CD4-positive, alpha-beta T cell treated with Interleukin-6 for 4 hours (primary cell): ENCODE measurements at places on chromosomes 13 and 19.

DNA sequence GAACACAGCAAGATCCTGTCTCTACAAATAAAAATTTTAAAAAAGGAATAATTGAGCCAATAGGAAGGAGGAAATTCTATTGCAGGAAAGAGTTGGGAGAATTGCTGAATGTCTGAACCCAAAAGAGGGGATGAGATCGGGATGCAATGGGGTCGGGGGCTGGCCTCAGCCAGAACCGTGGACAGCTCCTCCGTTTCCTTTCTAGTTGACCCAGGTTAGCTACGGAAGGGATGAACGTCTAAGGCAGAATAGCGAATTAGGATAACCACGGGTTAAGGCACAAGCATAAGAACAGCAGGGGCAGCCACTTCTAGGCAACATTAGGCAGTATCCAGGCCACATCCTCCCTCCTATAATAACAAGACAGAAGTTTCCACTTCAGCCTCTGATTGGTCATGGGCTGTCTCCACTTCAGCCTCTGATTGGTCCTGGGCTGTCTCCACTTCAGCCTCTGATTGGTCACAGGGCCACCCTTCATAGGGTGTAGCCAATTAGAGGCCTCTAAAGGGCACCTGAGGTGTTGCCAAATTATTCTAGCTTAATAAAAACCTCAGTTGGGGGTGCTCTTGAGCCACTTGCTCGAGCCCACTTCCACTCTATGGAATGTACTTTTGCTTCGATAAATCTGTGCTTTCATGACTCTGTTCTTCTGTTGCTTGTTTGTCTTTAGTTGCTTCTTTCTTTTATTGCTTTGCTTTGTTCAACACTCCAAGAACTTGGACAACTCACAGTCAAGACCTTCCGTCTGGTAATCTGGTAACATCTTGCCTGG, 24.9 kb upstream of the TPM4 start:
- DNase-seq: peak; percentile 48

DNA sequence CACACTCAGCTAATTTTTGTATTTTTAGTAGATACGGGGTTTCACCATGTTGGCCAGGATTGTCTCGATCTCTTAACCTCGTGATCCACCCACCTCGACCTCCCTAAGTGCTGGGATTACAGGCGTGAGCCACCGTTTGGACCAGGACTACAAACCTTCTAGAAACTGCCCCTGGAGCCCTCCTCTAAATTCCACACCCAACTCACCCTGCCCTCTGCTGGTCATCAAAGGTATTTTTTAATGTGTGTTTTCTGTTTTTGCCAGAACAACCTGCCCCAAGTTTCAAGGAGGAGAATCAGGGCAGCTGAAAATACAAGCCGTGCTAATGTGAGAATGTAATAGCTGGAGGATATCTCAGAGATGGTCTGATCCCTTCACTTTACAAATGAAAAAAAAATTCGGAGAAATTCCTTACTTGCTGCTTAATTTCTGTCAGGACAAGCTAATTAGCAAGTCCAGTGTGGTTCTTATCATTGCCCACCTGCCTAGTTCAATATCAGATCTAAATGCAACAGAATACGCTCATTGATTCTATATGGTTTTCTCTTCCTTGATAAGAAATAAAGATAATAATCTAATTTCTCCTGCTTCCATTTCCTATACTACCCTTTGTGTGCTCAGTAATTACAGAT, 4.1 kb downstream of the ATP8A2 start:
- peak; percentile 37 for DNase-seq

DNA sequence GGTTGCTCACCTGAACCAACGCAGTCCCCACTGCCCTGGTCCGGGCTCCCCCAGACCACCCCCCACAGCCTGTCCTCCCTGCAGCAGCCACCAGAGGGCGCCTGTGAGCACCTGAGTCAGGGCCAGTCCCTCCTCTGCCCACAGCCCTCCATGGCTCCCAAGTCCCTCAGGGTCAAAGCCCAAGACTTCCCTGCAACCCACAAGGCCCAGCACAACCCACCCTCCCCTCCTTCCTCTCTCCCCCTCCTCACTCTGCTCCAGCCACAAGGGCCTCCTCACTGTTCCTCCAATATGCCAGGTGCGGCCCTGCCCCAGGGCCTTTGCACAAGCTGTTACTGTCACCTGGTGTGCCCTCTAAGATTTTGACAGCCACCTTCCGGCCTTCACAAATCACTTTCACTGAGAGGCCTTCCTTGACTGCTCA, 10.9 kb downstream of the GNA15 start:
- peak; percentile 75 for DNase-seq

GRCh38 chr19:13054626-13055212, 47.9 kb downstream of the LYL1 start:
- DNase-seq: no peak

- no peak for DNase-seq
These were observed 165.0 kb downstream of the TM9SF2 start for GRCh38 chr13:99666146-99666805.

DNA sequence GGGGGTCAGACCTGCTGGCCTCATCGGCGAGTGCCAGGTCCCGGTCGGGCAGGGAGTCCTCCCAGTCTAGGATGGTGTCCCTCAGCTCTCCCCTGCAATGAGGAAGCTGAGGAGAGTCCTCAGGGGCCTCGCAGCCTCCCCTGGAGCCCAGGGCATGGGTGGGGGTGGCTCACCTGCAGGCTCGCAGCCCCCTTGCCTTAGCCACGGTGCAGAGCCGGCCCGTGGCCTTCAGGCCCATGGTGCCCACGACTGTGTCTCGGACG, 6.8 kb downstream of the SIRT6 start:
- DNase-seq: no peak

DNA sequence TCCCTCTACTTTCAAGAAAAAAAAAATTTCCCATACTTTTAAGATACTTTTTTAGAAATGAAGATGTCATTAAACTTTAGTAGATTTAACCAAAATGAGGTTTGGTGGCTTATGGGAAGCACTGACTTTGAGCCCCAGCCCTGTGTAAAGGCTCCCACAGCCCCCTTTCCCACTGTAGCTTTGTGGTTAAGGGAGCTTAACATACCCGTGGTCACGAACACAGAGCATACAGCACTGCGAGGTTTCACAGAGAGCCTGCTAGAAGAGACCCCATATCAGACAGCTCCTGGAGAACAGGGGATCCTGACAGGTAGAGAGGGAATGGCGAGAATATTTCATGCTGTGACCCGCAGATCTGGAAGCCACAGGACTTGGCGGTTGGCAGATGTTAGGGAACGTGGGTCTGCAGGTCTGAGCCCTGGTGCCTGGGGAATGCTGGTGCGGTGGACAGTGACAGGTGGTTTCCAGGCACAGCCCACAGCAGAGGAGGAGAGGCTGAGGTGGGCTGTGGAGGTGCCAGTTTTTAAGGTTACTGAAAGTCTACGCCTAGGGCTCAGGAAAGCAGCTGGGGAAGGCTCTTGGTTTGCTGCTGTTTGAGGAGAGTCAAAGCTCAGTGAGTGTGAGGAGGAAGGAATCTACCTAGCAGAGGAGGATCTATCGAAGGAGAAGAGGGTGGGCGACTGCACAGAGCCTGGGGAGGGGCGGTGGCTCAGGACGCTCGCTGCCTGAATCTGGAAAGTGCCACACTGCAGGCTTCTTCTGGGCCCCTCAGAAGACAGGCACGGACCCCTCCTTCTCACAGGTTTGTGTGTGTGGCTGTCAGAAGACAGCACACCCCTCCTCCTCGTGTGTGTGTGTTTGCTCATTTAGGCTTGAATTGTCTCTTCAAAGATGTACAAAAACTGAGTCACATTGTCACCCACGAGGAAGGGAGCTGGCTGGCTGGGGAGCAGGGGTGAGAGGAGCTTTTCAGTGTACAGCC, 49.9 kb downstream of the SLC7A9 start:
- DNase-seq: no peak

- no peak for DNase-seq
These were observed 20.8 kb upstream of the POU2F2 start for GRCh38 chr19:42152910-42153671.

- no peak for DNase-seq
These were observed 128.3 kb downstream of the URI1 start for GRCh38 chr19:30070198-30070967.

DNA sequence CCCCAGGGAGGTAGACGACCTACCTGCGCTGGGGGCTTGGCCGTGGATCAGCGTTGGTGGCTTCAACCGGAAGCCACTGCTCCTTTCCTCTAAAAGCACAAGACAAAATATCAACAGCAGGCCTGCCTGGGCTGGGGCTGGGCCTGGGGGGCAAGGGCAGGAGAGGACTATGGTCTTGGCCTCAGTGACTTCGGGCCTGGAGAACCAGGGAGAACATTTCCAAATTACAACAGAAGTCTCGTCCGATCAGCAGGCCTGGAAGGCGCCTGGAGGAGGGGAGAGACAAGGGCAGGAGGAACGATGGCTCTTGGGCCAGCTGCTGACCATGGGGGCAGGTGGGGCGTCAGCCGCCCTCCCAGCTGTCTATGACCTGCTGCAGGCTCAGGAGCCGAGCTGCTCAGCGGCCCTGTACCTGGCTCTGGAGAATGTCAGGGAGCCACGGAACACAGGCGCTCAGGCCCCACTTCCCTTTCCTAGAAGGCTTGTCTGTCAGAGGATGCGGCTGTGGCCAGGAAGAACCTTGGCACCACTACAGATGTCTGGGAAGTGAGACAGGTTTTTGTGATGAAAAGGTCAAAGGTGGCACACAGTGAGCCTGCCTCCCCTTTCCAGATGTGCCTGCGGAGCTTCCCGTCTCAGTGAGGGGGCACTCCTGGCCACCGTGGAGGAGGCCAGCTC, 19.5 kb downstream of the CAPS start:
- DNase-seq: no peak

DNA sequence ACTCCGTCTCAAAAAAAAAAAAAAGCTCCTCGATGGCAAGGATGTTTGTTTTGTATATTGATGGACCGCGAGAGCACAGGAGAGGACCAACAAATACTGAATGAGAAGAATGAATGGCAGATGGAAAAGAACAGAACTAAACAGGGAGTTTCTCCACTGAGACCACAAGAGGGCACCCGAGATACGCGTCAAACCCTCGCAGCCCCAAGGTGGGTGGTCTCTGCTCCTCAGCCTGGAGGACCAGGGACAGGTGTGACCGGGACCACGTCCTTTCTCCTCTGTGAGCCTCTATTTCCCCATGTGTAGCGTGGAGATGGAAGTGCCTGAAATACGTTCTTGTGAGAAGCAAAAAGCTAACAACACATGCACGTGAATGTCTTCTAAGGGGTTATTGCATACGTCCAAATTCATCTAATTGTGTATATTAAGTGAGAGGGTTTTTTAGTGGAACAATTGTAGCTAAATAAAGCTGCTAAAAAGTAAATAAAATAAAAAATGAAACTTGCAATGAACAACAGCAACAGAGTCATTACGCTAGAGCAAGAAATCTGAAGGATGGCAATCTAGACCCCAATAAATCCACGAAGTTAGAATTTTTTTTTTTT, 8.3 kb upstream of the CDC42EP5 start:
- peak; percentile 51 for DNase-seq

DNA sequence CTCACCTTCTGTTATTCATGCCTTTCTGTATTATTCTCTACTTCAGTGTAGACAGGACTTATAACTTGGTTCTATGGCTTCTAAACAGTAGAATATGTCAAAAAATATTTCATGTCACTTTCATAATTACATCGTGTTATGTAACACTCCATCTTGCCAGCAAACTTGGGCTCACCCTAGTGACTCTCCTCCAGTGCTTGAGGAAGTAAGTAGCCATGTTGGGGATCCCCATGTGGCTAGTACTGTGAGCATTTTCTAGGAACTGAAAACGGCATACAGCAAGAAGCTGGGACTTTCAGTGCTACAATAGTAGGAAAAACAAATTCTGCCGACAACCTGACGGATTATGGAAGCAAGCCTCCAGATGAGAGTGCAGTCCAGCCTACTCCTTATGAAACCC, 495.6 kb downstream of the SLITRK6 start:
- no peak for DNase-seq

DNA sequence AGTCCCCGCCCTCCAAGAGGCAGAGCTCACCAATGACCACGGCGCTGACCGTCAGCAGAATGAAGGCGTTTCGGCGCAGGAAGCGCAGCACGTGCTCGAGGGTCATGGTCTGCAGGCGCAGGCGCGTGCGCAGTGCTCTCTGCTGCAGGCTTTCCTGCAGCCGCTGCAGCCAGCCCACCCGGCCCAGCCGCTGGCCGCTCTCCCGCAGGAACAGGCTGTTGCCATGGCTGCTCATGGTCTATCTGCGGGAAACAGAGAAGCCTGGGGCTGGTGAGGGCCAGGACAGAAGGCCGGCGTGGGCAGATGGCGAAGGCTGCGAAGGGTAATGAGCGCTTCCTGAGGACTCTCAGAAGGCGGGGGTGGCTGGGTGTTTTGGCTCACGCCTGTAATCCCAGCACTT, 7.0 kb downstream of the SLC1A6 start:
- no peak for DNase-seq

GRCh38 chr13:64725492-64725891, 2504.6 kb downstream of the PCDH9 start:
- DNase-seq: no peak

- peak; percentile 11 for DNase-seq
These were observed 15.4 kb upstream of the CLN5 start for GRCh38 chr13:76976490-76976889.

- DNase-seq: no peak
These were observed 1146.2 kb upstream of the SPRY2 start for GRCh38 chr13:81487151-81487550.

- DNase-seq: no peak
These were observed 15.8 kb downstream of the TECR start for GRCh38 chr19:14544977-14545715.

DNA sequence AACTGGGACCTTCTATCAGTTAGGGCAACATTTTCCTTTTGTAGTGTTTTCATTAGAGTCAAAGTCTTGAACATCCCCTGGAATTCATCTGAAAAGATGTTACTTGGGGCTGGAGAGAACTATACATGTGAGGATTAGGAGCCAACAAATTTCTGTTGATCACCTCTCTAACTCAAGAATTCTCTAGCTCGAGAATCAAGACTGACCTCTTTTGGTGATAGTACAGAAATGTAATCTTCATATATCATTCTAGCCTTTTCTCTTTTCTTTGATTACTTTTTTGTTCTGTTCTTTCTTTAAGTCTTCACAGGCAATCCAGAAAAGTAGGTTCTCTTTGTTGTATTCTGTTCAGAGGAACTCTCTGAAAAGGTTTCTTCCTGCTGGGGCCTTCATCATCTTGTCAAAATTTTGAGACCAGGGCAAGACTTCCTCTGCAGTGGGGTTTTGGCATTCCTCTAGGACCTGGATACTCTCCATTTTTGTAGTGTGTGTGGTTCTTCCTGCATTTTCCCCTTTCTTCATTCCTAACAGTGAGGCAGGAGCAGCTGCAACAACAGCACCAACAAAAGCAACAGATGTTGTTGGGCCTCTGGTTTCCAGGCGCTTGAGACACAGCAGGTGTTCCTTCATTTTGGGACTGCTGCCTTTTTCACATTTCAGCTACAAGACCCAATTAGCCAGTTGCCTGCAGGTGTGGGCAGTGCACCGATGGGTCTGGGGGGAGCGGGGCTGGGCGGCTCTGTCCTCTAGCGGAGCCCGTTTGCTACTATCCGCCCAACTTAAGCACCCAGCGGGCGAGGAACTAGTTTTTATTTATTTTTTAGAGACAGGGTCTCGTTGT, 26.2 kb downstream of the ELF1 start:
- DNase-seq: no peak

DNA sequence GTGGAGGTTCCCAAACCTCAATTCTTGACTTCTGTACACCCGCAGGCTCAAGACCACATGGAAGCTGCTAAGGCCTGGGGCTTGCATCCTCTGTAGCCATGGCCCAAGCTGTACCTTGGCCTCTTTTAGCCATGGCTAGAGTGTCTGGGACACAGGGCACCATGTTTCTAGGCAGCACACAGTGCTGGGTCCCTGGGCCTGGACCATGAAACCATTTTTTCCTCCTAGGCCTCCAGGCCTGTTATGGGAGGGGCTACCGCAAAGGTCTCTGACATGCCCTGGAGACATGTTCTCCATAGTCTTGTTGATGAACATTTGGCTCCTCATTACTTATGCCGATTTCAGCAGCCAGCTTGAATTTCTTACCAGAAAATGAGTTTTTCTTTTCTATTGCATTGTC, 701.4 kb downstream of the FGF9 start:
- no peak for DNase-seq
